Omental fat pad (tissue), 4 donors: ENCODE measurements at places on chromosomes 7 and 10. TPM values are rescaled to one million over a fixed set of nuclear protein-coding genes. Genes with fewer than 3 reads are reported as not detected.

WDFY4 gene
- 21.4 TPM for total RNA-seq

AQP1 gene
- total RNA-seq = 440 TPM

MPP7 gene
- 4.4 TPM for total RNA-seq

CYP26C1 gene
- total RNA-seq = not detected

ZPBP gene
- total RNA-seq = not detected

GNGT1 gene
- not detected for total RNA-seq

DNA sequence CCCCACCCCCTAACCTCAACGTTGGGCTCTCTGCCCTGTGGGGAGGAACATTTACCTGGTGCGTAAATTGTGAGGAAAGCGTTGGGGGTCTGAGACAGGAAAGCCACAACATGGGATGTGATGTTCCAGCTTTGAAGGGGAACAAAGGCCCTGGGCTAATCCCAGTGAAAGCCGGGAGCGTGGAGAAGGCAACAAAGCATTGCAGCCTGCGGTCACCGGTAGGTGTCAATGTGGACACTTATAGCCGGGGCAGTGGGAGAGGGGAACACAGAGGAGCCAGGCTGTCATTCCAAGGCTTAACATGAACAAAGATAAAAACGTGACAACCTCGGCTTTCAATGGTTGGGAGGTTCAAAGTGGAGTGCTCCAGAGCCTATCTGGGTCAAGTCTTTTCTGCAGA is 12.7 kb downstream of the PTF1A start:
- DNase-seq = no peak

GRCh38 chr10:5317547-5318107 is 47.1 kb upstream of the UCN3 start:
- no peak for DNase-seq

- DNase-seq = no peak
These were observed 16.2 kb downstream of the PKD1L1 start for GRCh38 chr7:47932016-47932415.

DNA sequence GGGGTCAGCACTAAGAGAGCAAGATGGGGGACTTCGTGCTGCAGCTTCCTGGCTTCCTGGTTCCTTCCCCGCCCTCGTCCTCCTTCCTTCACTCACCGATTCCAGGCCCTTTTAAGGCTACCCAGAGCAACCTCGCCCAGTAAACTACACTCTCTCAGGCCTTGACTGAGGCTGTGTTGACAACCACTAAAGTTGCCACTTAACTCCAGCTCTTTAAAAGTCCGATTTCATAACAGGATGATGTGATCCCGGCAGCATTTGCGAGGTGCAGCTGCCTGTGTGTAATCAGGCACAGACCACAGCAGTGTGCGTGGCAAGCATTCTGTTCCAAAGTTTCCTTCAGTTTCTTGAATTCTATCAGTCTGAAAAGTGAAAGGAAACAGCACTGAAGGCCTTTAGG is 110.6 kb downstream of the RAB11FIP2 start:
- DNase-seq = no peak

DNA sequence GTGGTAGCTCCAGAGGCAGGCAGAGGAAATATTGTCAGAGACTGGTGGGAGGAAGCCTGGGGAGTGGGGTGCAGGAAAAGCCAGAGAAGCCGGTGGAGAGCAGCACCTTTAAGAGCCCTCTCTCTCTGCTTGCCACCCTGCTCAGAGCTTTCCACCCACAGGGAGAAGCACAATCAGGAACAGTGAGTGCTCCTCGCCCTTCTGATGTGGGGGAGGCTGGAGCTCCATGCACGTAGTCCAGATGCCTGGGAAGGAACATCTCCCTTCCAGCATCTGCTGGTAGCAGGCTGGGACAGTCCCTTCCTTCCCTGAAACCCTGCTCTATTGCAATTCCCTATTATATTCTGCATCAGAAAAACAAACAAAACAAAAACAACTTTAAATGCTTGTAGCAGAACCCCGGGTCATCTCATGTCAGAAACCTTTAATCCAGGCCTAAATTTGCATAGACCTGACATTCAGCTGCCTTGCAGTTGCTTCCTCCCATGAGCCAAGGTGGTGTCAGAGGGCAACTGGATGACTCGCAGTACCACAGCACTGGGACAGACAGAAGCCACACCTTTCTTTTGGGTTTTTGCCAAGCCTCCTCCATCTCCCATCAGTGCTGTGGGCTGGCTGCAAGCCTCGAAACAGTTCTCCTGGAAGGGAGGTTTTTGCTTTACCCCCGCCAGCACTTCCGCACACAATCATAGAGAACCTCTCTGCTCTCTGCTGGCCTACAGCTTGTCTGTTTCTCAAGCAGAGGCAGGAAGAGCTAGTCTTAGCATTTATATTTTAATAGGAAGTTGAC is 13.1 kb downstream of the AVPI1 start:
- no peak for DNase-seq

DNA sequence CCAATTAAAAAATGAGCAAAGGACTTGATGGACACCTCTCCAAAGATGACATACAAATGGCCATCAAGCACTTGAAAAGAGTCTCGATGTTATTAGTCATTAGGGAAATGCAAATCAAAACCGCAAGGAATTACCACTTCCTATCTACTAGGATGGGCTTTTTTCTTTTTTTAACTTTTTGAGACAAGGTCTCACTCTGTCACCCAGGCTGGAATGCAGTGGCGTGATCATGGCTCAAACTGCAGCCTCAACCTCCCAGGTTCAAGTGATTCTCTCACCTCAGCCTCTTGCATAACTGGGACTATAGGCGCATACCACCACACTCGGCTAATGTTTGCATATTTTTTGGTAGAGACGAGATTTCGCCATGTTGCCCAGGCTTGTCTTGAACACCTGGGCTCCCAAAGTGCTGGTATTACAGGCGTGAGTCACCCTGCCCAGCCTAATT is 13.6 kb downstream of the NKX1-2 start:
- no peak for DNase-seq

GRCh38 chr10:24929056-24929544 is 23.3 kb downstream of the PRTFDC1 start:
- DNase-seq = no peak

DNA sequence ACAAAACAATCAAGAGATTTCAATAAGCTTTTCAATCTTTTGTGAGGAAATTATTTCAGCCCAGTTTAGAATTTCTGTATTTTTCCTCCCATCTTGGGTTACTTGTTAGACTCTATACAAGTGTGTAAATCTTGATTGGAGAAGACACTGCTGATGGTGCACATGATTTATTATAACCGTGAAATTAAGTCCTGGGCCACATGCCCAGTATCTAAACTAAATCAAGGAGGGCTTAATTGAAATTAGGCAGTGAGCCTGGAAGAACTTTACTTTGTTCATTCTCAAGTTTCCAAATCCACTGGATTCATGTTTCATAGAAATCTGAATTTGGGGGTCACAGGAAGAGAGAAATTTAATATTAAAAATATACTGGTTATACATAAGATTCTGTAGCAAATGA is 44.5 kb downstream of the CSTF2T start:
- no peak for DNase-seq

GRCh38 chr10:122143238-122143841 is 127.8 kb upstream of the BTBD16 start:
- DNase-seq = no peak

DNA sequence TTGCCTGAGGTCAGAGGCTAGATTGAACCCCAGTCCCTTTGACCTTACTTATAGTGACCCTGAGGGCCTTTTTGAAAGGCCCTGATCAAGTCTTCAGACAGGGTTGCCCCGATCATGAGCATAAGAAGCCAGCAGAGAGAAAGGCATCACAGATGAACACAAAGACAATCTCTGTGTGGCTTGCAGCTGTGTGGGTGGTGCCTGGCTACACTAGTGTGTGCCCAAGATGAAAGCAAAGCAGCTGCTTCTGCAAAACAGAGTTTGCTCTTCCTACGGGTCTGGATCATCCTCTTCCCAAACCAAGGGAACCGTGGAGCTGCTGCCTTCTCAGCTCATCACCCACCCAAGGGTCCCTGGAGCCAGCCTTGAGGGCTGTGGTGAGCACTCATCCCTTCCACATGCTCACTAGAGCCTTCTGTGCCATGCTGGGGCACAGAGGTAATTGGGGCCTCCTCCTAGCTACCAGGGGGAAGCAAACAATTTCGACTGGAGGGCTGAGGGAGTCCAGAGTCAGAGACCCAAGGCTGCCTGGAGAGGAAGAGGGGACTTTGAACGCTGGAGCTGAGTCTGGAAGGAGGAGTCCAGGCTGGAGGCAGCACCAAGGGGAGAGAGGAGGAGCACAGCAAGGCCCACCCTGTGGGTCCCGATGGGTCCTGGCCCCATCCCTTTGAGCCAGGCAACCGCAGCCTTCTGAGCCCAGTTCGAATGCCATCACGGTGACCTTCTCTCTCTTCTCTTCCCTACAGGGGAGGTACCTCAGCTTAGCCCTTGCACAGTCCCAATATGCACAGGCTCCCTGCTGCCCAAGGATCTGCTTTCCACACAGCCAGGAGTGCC is 42.3 kb downstream of the ANTXRL start:
- no peak for DNase-seq

DNA sequence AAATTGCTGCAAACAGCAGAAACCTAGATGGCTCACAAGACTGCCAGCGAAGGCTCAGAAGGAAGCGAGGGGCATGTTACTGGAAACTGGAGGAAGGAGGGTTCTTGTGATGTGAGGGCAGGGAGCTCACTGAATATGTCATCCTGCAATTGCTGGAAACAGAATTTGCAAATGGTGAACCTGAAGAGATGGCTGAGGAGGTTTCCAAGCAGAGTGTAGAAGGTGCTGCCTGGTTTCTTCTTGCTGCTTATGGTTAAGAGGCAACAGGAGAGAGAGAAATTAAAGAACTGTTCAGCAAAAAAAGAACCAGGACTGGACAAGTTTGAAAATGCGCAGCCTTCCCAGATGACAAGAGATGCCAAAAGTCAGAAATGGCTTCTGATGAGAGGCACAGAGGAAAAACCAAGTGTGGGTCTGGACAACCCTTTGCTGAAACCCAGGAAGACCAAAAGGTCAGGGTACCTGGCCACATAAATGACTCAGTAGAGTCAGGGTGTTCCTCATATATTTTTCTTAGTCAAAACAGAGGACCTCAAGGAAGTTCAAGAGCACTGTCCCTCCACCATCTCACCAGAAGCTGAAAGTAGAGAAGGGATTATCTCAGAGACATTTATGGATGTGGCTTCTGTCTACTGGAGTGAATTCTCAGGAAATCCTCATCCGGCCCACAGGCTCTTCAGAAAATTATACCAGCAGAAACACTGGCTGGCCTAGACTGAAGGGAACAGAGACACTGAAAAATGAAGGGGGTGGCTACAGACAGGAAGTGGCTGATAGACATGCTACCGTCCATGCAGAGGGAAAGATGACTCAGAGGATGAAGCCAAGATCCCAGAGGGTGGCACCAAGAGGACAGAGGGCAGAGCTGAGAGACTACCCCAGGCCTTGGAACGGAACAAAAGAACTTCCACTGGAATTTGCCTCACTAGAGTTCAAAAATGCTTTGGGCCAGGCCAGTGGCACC is 10.1 kb downstream of the PAPOLB start:
- DNase-seq = no peak

GRCh38 chr10:106508950-106509349 is 655.6 kb downstream of the SORCS1 start:
- DNase-seq = no peak

- DNase-seq = no peak
These were observed 3.0 kb upstream of the UNC5B start for GRCh38 chr10:71209352-71209715.

DNA sequence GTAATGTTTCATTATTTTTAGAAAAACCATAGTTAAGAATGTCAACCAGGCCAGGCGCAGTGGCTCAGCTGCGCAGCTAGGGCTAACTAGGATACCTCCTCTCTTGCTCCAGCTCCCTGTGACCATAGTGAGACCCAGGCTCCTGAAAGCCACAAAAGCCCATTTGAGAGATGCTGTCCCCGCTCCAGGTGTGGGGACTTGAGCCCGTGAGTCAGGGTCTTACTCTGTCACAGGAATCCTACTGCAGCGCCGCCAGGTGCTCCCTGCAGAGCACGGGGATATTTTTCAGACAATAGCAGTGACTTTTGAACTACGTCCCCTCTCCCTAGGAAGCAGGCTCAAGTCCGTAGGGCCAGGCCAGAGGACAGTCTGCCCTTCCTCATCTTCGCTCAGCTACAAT is 75.6 kb upstream of the NRBF2 start:
- DNase-seq = no peak

DNA sequence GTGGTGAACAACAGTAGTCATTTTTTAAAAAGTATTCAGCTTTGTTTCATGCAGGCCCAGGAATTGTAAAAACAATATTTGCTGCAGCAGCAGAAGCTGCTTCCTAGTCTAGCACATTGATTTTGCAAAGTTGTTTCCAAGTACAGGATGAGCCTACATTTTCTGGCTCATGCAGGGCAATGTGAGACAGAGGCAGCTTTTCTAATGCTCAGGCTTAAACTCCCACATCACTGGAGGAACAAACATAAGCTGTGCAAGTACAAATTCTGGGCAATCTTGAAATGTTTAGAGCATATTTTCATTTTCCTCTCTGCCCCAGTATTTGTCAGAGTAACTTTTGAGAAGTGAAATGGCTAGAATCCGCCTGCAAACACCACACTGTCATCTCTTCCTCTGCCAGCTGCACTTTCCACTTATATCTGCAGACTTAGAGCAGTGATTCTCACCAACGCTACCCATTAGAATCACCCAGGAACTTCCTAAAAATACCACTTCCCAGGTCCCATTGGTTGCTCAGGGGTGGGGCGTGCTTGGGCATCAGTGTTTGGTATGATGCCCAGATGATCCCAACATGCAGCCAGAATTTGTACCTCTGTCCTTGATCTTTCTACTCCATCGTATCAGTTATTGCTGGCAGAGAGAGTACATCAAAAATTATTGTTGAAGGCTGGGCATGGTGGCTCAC is 304.1 kb upstream of the LRGUK start:
- no peak for DNase-seq

DNA sequence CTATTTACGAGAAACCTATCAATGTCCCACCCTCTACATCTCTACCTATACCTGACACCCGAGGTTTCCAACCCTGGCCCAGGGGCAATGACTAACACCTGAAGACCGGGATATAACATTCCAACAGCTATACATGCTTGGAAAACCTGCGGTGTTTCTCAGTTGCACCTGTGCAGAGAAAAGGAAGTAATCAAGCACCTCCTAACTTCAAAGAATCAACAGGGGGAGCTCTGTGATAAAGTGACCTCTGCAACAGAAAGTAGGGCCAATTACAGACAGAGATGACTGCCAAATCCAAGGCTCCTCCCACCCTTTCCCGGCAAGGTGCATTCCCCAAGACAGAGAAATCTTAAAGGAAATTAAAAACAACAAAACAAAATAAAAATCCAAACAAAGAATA is 41.3 kb downstream of the CCDC6 start:
- no peak for DNase-seq

DNA sequence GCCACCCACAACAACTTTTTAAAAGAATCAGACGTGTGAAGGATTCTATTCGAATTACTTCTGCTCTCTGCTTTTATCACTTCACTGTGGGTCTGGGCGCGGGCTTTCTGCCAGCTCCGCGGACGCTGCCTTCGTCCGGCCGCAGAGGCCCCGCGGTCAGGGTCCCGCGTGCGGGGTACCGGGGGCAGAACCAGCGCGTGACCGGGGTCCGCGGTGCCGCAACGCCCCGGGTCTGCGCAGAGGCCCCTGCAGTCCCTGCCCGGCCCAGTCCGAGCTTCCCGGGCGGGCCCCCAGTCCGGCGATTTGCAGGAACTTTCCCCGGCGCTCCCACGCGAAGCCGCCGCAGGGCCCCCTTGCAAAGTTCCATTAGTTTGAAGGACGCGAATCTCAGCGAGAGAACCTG is 461 bp upstream of the HTRA1 start:
- no peak for DNase-seq
